ENCODE measurements at places on chromosomes 12 and 14.

GRCh38 chr14:63224196-63224595 is 20.0 kb downstream of the RHOJ start:
- no peak for DNase-seq

DNA sequence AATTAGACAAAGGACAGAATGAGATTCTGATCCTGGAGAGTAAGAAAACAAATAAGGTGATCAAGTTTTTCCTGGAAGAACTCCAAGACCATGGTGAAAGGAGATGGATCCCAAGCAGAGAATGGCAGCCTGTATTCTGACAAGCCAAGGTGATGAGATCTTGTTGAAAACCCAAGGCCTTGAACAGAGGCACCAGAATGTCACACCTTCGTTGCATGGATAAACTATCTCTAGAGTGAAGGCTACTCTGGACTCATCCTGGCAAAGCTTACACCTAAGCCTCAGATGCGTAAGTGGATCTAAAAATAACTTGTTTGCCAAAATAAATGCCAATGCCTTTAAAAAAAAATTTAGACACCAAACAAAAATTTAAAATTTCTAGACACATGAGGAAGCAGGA is 605.9 kb downstream of the ETNK1 start:
- no peak for DNase-seq

GRCh38 chr14:61476754-61477410 is 155.5 kb downstream of the PRKCH start:
- DNase-seq, result peak; percentile 73

GRCh38 chr12:58066296-58066695 is 124.9 kb downstream of the ATP23 start:
- no peak for DNase-seq

DNA sequence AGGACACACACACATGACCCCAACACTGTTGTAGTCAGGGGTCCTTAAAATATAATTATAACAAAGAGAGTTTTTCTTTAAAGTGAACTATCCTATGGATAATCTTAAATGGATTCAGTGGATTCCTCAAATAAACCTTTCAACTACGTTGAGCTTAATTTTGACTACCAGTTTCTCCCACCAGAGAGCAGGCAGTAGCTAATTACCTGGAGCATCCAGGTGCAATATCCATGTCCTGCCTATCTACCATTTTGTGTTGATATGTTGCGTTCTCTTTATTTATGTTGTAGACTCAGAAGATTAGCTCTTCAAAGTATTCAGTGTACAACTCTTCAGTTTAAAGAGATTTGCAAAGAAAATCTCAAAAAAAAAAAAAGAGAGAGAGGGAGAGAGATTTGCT is 127.2 kb upstream of the GZMB start:
- no peak for DNase-seq

DNA sequence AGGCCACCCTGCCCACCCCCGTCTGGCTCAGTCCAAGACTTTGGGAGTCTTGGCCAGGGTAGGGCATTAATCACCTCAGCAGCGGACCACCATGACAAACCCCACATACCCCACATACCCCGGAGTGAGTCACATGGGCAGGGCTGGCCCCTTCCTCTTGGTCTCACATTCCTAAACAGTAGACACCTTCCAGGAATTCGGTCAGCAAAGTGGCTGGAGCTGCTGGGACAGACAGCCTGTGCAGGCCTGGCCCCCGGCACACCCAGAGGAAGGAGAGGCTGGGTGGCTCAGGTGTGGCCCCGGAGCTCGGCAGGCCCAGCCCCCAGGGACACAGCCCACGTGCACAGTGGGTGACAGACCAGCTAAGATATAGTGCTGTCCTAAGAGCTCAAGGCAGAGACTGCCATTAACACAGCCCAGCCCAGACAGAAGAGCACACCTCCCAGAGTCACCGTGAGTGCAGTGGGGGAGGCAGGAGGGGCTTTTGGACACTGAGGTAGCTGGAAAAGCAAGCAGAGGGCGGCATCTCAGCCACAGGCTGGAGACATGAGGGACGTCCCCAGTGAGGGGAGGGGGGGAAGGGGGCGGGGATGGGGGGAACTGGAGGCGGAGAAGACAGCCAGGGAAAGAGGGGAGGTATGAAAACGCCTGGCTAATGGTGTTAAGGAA is 24.0 kb downstream of the CCDC85C start:
- DNase-seq, result no peak

- no peak for DNase-seq
Measured at GRCh38 chr12:4041187-4041885, 168.1 kb upstream of the PARP11 start.

DNA sequence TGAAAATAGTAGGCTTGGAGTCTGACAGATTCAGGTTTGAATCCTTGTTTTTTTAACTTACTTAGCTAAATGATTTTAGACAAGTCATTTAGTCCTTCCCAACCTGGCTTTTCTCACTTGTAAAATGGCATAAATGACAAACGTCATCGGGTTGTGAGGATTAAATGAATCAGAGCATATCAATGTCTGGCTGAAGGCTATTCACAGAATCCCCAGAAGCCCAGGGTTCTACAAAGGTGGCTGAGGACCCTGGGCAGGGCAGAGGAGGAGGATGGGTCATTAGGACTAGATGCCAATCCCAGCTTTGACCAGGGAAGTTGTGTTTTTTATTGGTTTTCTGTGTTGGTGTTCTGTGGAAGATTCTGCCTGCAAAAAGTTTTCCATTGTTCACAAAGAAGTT is 7.6 kb upstream of the PTPRB start:
- DNase-seq, result no peak

DNA sequence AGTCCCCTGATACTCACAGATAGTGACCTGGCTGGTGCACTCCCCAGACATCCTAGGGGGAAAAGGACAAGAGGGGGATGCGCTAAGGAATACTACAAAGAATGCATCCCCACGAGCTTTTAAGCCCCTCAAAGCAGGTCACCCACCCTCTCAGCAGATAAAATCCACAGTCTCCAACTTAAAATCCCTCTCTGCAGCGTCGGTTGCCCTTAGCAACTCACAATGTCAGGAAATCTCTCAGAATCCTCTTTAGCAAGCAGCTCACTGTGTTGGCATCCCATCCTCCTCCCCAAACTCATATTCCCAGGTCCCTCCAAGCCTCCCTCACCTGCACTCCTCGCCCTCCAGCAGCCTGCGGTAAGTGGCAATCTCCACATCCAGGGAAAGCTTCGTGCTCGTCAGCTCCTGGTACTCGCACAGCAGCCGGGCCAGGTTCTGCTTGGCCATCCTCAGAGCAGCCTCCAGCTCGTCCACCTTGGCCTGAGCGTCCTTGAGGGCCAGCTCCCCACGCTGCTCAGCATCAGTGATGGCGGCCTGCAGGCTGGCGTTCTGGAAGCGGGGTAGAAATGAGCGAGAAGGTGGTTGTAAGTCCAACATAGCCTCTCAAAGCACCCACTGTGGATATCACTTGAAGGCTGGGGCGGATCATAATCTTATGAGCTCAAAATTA is 5.5 kb upstream of the KRT79 start:
- DNase-seq, result no peak

- no peak for DNase-seq
Measured at GRCh38 chr12:104288635-104289274, 14.8 kb upstream of the EID3 start.

- no peak for DNase-seq
Measured at GRCh38 chr12:2891240-2892053, 756 bp downstream of the TULP3 start.

DNA sequence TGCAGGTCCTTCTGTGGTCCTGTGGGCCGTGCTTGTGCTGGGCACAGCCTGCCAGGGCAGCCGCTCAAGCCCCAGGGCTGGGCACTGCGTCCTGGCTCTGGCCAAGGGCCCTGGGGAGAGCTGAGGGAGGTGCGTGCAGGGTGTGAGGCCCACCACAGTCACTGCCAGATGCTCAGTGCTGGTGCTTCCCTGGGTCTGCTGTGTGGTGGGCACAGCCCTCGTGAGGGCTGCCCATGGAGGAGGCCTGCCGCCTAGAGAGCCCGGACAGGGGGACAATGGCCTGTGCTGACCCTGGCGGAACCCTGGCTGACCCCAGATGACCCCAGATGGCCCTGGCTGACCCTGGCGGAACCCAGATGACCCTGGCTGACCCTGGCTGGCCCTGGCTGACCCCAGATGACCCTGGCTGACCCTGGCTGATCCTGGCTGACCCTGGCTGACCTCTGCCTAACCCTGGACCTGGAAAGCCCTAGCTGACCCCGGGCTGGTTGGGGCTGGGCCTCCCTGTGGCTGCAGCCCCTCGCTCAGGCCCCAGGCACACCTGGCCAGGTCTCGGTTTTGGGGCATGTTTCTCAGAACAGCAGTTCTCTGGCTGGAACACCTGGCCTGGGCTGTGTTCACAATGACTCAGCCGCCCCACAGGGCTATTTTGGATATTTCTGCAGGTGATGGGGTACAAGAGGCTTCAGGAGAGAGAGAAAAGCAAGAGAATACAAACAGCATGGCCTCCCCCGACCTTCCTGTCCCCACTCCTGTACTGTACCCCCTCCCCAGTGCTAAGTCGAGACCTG is 55.4 kb downstream of the TMEM121 start:
- DNase-seq, result no peak

GRCh38 chr14:28773861-28774691 is 7.5 kb downstream of the FOXG1 start:
- peak; percentile 17 for DNase-seq

GRCh38 chr12:96880220-96880619 is 26.8 kb upstream of the NEDD1 start:
- no peak for DNase-seq

DNA sequence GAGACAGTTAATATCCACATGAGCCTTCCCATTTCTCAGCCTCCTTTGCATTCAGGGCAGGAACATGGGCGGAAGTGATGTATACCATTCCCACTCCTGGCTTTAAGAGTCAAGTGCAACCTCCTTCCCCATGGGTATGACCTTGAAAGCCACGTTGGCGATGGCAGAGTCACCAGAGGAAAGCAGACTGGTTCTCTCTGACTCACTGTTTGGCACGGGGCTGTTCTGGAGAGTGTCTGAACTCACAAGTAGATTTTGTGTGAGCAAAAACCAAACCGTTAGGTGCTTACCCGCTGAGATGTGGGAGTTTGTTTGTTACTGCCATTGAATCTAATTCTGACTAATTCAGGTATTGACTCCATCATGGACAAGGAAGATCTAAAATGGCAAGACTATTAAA is 36.7 kb upstream of the PZP start:
- DNase-seq, result no peak

- DNase-seq, result no peak
Measured at GRCh38 chr14:76424359-76424758, 48.4 kb downstream of the ESRRB start.

GRCh38 chr12:132205271-132206045 is 61.2 kb downstream of the NOC4L start:
- DNase-seq, result no peak

DNA sequence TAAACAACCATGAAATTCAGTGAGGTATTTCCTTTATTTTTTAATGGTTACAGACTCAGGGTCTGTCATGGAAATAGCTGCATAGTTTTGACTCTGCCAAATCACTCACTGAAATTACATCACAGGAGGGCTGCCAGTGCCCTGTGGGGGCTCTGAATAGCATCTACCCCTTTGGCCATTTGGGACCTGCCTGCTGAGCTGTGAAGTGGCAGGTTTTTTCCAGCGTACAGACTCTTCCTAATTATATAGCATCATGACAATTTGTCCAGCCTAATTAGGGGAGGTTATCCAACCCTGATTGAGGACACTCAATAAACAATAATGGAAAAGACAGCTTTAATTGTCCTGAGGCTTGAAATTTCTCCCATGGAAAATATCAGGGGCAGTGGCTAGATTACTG is 1.8 kb upstream of the COCH start:
- no peak for DNase-seq

- DNase-seq, result no peak
Measured at GRCh38 chr12:104656383-104656782, 199.6 kb downstream of the CHST11 start.

DNA sequence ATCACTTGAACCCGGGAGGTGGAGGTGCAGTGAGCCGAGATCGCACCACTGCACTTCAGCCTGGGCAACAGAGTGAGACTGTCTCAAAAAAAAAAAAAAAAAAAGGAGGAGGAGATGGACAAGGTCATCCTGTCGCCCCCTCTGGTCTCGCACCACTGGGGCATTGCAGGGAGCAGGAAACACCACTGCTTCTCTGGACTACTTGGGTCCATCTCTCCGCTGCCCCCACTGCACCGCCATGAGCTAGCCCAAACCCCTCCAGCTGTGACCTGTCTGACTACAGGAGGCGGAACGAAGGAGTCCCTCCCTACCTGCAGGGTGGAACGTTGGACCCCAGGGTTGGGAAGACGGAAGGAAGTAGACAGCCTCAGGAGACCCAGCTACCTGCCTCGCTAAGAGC is 18.2 kb upstream of the FAM222A start:
- DNase-seq, result no peak

GRCh38 chr14:52399921-52400595 is 85.9 kb downstream of the PTGER2 start:
- DNase-seq, result no peak

DNA sequence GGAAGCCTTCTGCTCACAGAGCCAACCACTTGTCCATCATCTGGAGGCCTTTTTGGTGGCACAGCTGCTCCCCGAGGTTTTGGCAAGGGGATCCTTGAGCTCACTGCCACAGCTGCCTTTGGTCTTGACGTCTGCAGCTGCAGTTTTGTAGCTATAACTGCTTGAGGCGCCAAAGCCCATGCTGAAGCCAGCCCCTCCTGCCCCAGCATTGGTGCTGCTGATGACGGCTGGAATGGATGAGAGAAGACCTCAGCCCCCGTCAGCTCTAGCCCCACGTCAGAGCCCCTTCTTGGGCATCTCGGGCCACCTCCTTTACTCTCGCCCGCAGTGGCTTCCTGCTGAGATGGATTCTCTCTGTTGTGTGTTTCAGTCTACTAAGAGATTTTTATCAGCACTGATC is 12.3 kb upstream of the KRT74 start:
- DNase-seq, result no peak

DNA sequence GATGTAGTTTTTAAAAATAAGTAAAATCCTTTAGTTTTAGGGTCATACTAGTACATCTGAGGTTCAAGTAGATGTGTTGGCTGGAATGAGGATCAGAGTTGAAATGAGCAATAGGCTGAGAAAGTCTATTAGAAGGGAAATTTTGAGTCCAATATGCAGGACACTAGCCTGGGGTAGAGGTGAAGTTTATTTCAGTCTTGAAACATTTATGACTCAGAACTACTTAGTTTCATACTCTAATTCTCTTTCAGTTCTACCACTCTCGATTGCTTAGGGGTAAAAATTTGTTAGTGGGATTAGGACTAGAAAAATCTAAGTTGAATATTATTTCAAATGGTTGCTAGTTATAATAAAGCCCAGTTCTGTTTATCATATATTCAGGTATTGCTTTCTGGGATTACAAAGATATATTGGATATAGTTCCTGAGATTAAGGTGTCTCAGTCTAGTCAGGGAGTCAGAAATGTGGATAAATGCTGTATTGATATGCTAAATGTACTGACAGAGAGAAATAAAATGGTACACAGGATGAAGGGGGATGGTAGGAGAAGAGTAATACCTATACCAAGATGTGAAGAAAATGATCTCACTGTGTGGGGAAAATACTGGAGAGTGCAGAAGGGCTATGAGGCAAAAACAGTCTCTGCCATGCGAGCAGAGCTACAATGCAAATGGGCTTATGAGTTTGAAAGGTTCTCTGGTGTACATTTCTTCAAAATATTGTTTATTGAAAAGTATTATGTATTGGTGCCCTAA is 395.8 kb upstream of the FBXO33 start:
- no peak for DNase-seq

Measured in GM04504 (cell line).